ENCODE measurements at places on chromosomes 5 and 9.

GRCh38 chr9:131892162-131892707 lies 152.4 kb upstream of the RAPGEF1 start:
- no peak for DNase-seq

DNA sequence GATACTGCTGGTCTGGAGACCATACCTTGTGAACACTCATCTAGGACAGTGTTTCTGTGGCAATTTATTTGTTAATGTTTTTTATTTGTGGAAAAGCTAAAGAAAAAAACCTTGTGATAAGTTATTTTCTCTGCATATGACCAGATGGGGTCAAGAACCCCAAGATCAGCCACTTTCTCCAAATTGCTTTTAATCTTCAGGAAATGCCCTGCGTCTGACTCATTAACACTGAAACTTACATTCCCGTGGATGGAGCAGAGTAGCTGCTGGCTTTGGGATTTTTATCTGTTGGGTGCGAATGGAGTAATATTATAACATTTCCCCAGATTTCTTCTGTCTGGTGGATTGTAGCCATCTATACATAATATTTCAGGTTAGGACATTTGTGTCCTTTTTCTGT lies 444.5 kb downstream of the SH3GL2 start:
- no peak for DNase-seq

DNA sequence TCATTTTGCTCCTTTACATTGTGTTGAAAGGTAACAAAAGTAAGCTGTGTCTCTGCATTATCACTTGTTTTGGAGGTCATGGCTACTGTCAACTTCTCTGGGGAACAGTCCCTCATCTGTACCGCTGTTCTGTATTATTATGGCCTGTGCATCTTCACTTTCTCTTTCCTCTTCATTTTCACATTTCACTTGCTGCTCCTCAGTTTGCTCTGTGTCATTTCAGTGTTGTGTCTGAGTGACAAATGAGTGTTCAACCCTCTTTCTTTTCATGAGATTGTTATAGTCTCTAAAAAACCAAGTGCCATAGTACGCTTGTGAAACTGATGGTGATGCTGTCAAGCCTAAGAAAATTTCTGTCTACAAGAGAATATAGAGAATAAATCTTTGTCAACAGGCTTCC lies 122.0 kb upstream of the FER start:
- no peak for DNase-seq

- no peak for DNase-seq
These were observed 196.8 kb downstream of the PRDM9 start for GRCh38 chr5:23703940-23704855.

DNA sequence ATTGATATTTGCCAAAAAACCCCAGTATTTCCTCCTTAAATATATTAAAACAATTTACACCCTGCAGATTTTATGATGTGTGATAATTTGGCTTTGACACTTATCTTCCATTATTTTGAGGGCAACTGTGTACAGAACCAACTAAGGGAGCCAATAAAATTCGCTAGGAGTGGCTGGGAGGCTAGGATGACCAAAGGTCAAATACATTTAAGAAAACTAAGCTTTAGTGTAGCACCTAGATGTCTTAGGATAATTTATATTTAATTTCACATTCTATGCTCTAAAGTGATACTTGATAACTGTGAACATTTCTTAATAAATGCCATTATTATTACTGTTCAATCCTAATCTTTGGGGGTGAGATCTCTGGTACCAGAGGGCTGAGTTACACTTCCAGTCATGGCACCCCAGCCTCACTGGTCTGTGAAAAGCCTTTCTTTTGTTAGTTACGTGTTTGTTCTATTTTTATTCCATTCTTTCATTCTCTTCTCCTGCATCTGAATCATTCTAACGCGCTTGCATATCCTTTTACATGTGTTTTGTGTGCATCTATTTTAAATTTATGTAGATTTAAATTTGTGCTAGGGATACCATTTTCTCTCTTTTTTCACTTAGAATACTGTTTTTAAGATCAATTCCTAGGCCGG lies 19.1 kb downstream of the MSANTD3 start:
- DNase-seq: no peak

DNA sequence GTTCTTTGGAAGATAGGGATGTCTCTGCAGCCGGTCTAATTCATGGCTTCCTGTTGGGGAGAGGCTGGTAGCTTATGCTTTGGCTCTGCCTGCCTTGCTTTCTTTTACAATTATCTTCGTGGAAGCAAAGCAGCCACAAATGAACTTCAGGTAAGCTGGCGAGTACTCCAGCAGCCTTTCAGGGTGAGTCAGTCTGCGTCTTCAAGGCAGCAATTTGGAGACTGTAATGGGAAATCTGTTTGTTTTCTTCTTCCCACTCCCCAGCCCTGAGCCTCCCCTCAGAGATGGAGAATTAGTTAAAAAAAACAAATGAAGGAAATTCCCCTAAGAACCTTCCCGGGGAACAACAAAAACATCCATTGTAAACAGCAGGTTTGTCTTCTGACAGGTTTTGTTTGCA lies 100.1 kb downstream of the PSAT1 start:
- no peak for DNase-seq

GRCh38 chr5:141904551-141904950 lies 19.1 kb upstream of the DELE1 start:
- no peak for DNase-seq

- DNase-seq: no peak
These were observed 30.6 kb upstream of the SMU1 start for GRCh38 chr9:33106827-33107621.

DNA sequence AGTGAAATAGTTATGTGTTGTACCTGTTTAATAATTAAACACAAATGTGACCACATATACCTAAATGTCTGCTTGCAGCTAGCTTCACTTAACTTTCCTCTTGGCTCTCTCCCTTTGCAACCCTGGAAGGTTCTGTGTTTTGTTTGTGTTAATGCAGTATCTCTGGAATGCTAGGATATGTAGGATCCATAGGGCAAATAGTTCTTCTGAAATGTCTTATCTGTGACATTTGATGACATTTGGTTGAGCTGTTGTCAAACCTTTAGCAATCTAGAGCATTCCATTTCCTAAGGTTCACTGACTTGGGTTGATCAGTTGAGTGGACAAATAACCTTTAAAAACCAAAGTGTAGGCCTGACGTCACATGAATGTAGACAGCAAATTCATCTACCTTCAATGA lies 21.8 kb downstream of the CTNNA1 start:
- no peak for DNase-seq

DNA sequence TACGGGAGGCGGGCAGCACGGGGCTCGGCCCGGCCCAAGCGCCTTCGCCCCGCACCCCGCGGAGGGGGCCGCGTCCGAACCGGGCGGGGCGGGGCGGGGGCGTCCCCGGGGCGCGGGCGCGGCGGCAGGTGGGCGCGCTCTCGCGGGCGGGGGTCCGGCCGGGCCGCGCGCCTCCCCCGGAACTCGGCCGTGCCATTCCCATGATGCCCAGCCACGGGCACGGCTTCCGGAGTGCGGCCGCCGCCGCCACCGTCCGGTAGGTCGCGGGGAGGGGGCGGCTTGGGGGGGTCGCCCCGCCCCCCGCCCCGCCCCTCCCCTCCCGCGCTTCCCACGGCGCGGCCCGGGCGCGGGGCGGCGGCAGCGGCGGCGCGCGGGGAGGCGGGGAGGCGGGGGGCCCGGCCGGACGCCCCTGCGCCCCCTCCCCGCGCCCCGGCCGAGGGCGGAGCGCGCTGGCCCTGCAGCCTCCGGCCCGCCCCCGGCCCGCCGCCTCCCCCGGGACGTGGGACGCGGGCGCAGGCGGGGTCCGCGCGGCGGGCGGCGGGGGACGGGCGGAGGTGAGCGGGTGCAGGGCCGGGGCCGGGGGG lies at the start of gene PPP1R26:
Gene PPP1R26, plus strand, starts transcription at position 314 of the 584 bp plus-strand sequence. CDS start 4,729 bp downstream, outside the sequence.
- DNase-seq: no peak

DNA sequence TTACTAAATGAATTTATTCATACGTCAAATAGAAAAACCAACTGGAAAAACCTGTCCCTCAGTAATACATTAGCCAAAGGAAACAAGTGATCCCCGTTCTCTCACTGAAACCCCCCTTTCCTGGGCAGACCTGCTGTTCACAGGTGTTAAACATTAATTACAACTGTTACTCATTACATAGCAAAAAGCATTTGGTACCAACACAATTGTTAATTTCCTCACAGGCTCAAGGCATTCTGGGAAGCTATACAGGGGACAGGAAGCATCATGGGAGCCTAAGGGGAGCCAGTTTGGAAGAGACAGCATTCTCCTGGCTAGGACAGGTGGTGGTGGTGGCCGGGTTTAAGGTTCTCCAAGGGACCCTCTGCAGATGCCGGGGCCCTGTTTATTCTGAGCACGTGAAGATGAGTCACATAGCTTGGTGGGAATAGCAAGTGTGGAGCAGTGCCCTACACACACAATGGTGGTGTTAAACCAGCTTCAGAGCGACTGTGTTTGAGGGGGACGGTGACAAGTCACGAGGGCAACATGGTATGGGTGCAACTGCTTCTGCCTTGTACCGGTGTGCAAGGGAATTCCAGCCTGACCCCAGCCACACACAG lies 62.6 kb upstream of the SLC25A51 start:
- no peak for DNase-seq

DNA sequence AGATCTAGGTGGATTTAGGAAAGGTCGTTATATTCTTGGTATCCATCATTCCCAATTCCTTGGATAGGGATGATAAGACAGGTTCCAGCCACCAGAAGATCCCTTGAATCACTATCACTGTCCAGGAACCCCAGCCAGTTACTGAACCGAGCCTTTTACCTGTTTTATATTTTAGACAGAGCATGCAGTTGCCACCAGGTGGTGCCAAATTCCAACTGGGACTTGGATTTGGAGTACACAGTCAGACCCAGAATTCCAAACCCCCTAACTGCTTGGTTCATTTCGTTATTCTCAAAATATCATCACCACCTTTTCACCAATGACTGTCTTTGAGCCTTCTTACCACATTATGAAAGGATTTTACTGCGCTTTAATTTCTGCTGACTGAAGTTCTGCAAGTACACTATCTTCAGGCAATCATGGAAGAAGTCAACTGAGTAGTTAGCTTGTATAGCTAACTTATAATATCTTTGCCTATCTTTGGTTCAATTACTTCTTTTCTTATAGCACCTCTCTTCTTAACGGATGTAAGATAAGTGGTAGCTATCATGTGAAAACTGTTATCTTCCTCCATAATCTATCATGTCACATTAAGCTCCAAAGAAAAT lies 191.8 kb downstream of the PRR16 start:
- DNase-seq: no peak

GRCh38 chr5:129271308-129271707 lies 176.8 kb downstream of the ISOC1 start:
- DNase-seq: no peak

DNA sequence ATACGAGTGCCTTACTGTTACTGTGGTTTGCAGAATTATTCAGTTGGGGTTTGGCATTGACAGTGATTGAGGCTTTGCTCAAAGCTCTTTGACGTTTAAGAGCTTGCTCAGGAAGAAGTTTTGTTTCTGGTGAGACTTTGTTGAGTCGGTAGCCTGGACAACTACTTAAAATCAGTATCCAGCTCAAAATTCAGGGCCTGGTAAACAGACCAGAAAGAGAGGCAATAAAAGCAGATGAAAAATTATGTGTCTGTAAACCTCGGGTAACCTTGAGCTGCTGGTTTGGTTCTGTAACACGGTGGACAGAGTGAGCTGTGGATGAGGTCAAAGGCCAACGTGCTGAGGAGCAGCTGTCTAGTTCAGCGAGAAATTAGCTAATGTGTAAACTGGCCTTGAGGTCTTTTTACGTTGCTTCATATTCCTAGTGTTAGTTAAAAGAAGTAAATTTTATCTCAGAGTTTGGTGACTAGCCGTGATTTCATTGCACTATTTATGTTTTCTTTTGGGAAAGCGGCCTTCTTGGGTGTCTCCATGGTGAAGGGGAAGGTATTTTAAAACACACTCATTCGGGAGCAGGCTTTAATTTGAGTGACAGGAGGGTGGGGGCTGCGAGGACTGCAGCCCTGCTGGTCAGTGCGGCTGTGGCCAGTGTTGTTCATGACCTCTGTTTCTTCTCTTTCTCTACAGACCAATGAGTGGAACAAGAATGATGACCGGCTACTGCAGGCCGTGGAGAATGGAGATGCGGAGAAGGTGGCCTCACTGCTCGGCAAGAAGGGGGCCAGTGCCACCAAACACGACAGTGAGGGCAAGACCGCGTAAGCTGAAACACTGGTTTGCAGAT lies 82.0 kb upstream of the TTC23L start:
- DNase-seq: no peak

GRCh38 chr9:818958-819357 lies 22.5 kb upstream of the DMRT1 start:
- no peak for DNase-seq

GRCh38 chr5:134586866-134587524 lies 45.6 kb downstream of the SAR1B start:
- peak; percentile 59 for DNase-seq

- no peak for DNase-seq
These were observed 76.1 kb upstream of the ASS1 start for GRCh38 chr9:130368631-130369103.

DNA sequence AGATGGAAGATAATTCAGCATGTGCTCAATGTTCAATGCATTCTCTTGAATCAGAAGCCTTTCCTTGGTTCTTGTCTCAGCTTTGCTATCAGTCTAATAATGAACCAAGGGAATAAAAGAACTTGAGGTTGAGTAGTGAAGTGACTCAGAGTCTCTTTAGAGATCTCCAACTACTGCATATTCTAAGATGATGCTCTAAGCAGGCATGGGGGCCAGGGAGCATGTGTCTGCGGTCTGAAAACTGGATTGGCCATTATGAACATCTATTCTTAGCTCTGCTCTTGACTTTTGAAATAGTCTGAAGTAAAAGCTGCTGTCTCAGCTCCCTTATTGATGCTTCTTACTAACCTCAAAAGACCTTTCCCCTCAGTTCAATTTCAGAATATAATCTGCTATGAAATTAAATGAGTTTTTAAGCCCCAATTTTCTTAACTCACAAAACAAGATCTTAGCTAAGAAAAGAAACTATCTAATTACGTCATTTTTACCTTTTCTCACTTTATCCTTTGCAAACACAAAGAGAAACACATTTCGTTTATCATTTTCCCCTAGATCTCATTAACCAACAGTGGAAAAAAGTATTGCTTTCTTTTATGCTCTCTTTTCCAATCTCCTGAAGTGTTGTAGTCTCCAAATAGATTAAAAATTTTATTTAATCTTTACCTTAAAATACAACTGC lies 44.8 kb downstream of the PLCXD3 start:
- DNase-seq: no peak

- no peak for DNase-seq
These were observed 21.3 kb downstream of the AKNA start for GRCh38 chr9:114366334-114367128.

DNA sequence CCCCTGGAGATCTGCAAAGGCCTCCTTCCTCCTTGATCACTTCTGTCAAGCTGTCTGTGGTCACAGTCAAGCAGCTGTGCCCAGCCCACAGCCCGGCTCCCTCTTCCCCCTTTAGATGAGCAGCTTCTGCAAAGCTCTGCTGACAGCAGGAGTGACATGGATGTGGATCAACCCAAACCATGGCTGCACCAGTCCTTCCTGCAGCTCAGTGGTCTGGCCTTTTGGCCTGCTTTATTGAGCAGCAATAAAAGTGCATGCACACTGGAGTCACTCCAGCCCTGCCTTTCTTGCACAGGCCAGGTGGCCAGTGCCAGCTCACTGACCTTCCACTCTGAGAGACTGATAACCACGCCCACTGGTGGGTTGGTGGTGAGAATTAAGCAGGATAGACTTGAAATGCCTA lies 91.3 kb upstream of the OTULINL start:
- DNase-seq: peak; percentile 59
